Activated T-cell treated with anti-CD3 and anti-CD28 coated beads, Interleukin-2, amount 50 U/mL, for 48 hours (primary cell): ENCODE measurements at places on chromosomes 2 and 18.

DNA sequence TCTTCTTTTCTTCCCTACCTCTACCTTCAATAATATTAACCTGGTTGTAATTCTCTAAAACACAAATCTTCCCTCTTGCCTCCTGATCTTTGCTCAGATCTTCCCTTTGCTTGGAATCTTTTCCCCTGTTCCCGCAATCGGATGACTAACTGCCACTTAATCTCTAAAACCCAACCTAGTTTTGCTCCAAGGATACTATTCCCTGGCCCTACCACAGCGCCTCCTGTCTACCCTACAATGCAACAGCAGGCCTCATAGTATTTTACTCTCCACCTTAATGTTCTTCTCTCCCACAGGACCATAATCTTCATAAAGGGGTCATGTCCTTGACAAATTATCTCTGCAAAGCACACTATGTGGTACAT is 246.8 kb upstream of the TNP1 start:
- DNase-seq, result no peak

- DNase-seq, result no peak
Measured at GRCh38 chr2:73922681-73923080, 4.0 kb upstream of the DGUOK start.

DNA sequence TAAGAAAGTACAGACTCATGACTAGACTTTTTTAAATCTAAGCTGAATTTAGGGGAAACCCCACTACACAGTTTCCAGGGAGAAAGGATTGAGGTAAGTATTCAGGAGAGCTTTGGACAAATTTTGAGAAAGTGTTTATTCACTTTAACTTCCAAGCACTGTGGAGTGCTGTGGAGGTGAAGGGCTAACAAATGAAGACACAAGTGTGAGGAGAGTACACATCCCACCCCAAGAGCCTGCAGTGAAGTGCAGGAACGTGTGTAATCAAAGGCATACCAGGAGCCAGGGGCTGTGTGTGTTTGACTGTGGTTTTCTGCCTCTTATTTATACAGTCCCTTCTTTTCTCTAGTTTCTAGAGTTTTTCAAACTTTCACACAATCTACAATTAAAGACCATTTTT is 118.3 kb downstream of the CMPK2 start:
- DNase-seq, result no peak

DNA sequence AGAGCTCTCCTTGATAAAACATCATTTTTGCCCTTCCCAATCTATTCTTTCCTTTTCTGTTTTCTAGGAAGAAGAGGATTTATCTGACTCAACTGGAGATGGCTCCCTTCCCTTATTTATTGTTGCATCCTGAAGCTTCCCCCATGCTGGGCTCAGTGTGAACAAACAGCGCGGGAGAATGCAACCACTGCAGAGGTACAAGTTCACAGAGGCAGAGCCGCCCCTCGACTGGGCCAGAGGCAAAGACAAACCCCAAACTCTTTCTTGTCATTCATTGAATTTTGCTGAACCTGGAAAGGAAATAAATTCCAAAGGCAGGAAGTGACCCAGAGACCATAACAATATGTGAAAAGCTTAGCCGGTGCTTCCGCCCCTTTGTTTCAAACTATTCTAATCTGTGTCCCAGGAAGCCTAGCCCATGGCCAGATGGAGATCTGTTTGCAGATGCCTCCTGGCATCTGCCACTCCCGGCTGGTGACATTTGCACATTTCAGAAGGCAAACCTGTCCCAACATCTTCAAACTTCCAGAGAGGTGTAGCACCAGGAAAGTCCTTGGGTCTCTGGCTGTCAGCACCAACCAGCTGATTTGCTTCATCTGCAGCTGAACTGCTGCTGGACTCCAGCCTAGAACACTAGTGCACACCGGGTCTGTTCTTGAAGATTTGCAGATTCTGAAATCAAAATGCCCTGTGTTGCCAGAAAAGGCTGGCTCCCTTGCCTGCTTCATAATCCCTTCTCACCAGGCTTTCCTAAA is 79.4 kb upstream of the MAP4K3 start:
- DNase-seq, result no peak

GRCh38 chr2:14616342-14616741 is 16.2 kb upstream of the LRATD1 start:
- DNase-seq, result no peak

- no peak for DNase-seq
Measured at GRCh38 chr2:101160454-101160853, 9.3 kb upstream of the TBC1D8 start.

- no peak for DNase-seq
Measured at GRCh38 chr2:85273738-85274731, 53.8 kb downstream of the TGOLN2 start.

DNA sequence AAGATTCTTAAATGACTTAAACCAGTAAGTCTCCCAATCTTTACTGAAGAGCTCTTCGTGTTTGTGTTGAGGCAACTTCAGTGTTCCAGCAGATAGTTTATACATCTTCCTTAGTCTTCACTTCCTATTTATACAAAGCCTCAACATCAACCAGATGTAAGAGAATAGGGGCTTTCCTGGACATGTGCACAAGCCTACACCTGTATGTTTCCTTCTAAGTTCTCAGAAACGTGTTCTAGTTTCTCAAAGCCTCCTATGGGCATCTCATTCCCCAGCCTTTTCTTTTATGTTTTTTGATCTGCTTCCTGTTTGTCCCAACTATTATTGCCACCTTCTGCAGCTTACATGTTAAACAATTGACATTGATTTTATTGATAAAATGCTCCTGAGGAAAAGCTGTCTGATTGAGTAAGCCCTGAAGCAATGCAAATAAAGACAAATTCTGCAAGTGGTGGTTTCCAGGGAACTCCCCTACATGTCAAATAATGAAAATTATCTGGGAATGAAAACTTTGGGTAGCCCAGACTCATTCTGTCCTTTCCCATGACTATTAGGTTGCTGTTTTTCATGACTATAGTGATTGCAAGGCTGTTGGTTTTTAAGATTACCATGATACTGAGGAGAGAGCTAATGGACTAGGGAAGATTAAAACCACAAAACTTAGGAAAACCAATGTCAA is 663.3 kb upstream of the ACVR2A start:
- DNase-seq, result no peak

DNA sequence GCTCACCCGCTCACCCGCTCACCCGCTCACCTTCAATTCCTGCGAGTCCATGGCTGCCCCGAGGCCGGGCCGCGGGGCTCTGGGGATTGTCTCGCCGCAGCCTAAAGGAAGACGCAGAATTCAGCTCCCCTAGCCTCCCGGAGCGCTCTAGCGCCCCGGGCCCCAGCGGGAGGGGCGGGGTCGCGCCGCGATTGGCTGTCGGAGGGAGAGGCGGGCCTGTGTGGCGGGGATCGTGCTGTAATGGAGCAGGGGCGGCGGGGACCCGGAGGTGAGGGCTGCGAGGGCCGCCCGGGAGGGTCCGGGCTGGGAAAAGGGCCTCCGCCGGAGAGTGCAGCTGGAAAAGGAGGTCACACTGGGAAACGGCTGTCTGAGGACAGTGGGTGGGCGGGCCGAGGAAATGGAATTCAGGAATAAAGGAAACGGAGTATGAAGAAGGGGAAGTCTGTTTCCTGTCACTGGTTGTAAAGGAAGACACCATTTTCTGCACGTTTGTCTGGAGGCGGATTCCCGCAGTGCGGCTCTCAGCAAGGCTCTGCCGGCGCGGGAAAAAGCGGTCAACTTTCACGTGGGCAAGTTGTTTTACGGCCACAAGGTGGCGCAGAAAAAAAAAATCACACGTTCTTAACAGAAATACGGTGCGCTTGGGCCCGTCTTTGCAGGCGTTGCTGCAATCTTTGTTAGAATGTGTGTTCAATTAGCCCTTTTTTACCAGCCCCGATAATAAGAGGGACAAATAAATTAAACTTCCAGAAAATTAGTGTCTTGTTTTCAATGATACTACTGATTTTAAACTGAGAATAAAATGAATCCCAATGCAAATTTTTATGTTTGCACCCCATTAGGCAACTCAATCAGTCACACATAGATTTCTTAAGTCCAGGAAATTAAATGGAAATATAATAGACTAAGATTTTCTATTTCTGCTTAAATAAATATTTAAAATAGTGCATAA is at the start of gene TTC21B:
TTC21B (minus strand) TSS at position 122 of the 952 bp plus-strand sequence; CDS start at position 51, 71 bp downstream.
- DNase-seq, result peak; percentile 94

DNA sequence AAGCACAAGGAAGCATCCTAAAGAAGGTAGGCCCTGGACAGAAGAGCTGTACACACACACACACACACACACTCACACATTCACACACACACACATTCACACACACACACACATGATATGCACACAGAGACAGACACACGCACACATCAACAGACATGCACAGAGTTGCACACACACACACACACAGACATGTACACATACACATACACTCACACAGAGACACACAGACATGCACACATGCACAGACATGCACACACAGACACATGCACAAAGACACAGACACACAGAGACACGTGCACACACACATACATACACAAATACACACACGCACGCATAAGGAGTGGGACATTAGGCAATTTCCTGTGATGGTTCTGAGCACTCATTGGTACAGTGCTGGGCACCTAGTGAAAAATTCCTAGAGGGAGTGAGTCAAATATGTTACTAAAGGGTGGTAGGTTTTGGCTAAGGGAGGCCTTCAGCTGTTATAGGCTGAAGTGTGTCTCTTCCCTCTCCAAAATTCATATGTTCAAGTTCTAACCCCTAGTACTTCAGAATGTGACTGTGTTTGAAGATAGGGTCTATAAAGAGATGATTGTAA is 26.4 kb downstream of the THNSL2 start:
- no peak for DNase-seq

DNA sequence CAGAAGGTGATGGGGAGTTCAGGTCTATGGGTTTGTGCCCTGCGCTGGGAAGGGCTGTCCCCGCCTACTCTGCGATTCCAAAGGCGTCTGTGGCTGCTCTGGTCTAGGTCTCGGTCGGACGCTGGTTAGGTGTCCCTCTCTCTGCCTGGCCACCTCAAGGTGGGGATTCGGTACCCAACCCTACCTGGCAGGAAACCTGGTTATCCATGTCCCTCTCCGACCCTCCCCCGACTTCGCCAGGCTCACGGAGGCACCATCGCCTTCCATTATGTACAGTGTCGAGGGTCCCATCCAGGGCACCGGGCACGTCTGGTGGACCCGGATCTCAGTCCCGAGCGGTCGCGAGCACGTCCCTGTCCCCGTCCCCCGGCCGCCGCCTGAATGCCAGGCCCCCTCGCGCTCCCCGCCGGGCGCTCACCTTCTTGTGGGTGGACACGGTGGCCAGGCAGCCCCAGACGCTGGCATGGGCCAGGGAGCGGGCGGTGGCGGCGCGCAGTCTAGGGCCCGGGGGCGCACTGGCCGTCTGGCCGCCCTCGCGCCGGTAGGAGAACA is 628 bp downstream of the CREG2 start:
- DNase-seq, result no peak

DNA sequence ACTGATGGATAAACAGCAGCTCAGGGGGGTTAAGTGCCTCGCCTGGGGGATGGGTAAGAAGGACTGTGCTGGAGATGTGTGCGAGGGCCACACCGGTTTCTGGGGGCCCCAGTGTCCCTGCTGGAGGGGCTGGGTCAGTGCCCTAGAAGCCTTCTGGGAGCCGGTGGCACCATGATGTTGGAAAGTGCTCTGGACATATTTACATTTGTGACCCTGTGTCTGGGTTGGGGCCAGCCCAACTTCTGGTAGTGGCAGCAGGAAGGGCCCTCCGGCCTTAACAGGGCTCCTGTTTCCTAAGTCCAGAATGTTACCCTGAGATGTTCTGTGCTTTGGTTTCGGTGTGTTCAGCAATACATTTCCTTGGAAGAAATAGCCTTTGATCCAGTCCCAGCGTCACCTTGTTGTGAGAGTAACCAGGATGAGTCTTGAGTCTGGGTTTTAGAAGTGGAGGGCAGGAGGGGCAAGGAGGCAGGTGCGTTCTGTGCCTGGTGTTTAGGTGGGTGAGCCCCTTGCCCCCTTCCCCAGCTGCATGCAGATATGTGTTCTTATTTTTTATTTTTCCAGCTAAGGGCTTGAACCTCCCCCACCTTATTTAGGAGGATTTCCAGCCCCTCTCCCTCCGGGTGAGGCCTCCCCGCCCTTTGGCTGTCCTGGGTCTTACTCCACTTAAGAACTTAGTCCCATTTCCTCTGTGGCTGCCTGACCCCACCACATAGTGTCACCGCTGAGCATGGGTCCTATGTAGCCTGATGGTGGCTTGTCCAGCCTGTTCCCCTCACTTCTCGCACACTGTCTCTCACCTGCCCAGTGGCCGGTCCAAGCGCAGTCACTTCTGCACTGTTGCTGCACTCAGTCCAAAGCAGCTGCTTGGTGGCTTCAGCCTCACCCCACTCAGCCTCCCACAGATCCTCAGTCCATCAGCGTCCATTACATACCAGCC is 132.7 kb upstream of the HS6ST1 start:
- DNase-seq, result no peak

DNA sequence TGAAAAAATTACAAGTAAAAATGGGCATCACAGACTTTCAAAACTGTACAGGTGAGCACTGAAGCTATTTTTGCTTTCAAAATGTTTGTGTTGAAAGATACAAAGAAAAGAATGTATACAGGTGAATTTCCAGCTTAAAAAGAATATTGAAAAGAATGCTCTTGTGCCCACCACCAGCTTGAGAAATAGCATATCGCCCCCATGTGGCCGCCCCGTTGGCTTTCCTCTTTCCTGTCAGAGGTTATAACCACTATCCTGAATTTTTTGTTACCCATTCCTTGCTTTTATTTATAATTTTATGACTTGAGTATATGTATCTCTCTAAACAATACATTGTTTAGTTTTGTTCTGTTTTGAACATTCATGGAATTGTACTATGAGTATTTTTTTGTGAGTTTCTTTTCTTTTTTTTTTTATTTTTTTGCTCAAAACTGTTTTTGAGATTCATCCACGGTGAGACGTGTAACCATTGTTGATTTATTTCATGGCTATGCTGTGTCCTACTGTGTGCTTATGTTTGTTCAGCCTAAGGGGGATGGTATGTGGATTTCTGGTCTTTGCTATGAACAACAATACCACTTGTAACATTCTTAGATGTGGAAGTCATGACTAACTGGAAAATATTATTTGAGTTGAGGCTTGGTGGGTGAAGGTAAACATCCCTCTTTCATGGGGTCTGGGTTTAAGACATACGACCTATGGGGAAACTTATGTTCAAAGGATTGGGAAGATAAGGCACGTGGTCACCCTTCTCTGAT is 11.6 kb downstream of the TRPM8 start:
- peak; percentile 48 for DNase-seq

DNA sequence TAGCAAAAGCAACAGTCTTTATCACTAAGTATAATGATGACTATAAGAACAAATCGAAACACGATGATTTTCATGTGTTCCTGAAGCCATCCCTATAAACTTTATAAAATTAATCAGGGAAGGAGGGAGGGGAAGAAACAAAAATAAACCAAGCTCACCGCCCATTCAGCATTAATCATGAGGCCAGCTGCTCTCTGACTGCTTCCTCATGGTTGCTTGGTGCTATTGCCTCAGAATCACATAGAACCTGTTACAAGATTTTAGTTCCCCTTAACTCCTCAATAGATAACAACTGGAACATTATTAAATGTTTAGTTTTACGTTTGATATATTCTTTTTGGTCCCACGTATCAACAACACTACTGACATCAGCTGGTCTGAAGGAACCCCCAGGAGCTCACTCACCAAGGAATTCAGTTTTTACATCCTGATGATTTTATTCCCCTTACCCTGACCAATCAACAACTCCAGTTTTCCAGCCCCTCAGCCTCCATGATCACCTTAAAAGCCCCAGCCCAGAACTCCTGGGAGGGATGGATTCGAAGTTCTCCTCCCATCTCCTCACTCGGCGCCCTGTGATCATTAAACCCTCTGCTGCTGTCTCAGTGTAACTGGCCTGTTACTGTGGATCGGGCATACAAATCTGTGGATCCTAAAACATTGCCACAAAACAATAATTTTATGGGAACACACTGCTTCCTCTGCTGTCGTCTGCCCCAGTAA is 10.6 kb upstream of the HNRNPLL start:
- DNase-seq, result no peak

GRCh38 chr2:226052772-226053416 is 653.4 kb downstream of the NYAP2 start:
- no peak for DNase-seq
